Fibroblast of skin of abdomen (primary cell): ENCODE measurements at places on chromosomes 3 and 15.

DNA sequence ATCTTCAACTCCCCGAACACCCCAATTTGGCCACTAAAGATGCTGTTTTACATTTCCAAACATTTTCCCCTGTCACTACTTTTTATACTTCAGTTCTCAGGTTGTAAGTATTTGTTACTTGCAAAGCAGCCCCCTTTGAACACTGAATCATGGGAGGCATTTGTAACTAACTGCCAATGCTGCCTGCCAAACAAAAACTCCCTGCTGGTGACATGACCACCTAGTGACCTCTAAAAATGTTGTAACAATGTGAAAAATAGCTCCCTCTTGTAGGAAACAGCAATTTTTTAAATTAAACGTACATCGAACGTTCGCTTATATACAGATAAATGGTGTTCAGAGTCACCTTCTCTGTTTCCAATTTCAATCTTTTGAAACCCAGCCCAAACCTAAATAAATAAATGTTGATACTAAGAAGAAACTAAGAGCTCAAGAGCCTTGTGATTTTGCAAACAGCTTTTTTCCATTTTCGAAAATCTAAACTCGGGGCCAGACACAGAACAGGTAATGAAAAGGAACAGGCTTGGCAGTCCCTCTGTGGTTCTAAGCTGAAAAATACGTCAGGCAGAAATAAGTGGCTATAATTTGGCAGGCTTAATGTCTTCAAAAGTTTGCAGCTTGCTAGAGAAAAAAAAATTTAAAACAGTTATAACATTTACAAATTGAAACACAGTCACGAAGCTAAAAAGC lies 268.6 kb upstream of the WNT5A start:
- no peak for DNase-seq

DNA sequence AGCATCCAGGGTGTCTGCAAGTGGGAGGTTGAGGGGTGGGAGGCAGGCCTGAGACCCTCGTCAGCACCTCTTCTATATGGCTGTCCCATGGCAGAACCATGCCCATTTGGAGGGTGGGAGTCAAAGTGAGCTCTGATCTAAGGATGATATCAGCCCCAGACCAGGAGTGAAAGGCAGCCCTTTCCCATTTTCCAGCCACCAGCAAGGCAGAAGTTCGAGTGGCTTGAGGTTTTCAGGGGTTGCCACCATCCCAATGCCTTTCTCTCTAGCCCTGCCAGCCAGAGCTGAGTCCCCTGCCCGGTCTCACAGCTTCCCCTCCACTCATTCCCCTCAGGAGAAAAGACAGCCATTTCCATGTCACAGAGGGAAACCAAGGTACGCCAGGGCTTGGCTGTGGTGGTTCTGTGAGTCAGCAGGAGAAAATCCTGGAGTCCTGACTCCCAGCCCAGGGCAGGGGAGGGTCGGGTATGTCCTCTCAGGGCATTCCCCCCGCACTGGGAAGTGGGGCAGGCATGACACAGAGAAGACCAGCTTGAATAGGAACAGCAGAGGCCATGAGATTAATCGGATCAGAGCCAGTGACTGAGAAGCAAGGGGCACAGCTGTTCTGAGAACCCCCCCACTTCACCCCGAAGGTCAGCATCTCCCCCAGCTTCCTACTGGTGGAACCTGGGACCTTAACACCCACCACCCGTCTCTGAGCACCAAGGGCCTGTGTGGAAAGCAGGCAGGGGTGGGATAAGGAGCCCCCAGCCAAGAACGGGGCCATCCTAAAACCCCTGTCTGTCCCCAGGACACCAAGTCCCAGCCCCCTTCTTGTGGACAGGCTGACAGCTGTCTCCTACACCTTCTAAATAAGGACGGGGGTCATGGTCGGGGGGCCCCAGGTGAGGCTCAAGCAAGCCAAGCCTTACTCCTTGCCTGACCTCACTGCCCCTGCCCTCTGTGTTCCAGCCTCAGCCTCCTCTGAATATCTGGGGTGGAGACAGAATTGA lies 965 bp upstream of the SLC38A3 start:
- DNase-seq, result no peak

GRCh38 chr3:194682694-194683310 lies 2.9 kb upstream of the FAM43A start:
- DNase-seq, result peak; percentile 81

- no peak for DNase-seq
Measured at GRCh38 chr3:16126634-16127033, 47.8 kb upstream of the GALNT15 start.

GRCh38 chr3:193210618-193211017 lies 30.4 kb upstream of the PLAAT1 start:
- no peak for DNase-seq

DNA sequence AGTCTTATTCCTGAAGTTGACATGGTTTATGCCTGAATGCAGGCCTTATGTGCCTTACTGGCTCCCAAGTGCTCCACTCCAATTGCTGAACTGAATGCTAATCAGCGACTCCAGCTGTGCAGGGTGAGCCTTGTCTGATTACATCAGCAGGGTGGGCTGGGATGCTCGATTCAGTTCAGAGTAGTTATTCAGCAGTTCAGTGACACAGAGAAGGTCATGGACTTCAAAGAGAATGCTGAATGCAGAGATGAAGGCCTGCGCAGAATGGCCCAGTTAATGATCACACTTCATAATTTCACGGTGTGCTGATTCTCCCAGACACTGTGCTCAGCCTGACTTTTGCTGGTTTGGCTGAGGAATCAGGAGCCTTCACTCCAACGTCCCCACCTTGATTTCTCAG lies 63.6 kb downstream of the CLDN1 start:
- DNase-seq, result no peak

DNA sequence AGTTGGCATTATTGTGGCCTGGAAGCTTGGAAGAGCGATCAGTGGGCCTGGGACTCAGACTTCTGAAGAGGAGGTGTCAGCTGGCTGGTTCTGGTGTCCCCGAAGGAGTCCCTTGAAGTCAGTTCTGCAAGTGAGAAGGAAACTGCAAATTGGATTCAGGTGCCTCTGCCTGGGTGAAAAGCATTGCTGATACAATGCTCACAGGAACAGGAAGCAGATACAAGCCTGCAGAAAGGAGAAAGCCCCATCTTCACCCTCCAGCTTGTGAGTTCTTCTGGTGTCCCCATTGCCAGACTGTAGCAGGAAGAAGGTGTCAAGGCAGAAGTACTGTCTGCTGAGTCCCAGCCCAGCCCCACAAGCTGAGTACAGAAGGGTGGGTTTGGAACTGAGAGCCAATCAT lies 271.3 kb downstream of the PLOD2 start:
- no peak for DNase-seq

DNA sequence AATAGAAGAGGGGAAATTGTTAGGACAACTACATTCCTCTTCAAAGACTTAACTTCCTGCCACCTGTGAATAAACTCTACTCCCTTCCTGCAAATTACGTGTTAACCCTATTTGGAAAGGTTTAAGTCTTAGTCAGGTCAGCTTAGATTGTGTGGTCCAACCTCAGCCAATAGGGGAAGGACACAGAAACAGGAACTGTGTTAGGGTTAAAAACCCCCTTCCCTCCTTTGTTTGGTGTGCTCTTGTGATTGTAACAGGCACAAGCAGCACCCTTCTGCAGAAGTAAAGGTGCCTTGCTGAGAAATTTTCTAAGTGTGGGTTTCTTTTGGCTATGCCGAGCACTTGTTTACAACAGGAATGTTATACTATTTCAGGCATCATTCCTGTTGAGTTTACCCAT lies 45.0 kb upstream of the FSTL1 start:
- no peak for DNase-seq

DNA sequence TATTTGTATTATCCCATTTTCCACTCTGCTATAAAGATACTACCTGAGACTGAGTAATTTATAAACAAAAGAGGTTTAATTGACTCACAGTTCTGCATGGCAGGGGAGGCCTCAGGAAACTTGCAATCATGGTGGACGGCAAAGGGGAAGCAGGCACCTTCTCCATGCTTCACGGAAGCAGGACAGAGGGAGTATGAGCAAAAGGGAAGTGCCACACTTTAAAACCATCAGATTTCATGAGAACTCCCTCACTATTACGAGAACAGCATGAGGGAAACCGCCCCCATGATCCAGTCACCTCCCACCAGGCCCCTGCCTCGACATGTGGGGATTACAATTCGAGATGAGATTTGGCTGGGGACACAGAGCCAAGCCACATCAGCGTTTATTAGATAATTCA lies 172.8 kb downstream of the NR2F2 start:
- no peak for DNase-seq

DNA sequence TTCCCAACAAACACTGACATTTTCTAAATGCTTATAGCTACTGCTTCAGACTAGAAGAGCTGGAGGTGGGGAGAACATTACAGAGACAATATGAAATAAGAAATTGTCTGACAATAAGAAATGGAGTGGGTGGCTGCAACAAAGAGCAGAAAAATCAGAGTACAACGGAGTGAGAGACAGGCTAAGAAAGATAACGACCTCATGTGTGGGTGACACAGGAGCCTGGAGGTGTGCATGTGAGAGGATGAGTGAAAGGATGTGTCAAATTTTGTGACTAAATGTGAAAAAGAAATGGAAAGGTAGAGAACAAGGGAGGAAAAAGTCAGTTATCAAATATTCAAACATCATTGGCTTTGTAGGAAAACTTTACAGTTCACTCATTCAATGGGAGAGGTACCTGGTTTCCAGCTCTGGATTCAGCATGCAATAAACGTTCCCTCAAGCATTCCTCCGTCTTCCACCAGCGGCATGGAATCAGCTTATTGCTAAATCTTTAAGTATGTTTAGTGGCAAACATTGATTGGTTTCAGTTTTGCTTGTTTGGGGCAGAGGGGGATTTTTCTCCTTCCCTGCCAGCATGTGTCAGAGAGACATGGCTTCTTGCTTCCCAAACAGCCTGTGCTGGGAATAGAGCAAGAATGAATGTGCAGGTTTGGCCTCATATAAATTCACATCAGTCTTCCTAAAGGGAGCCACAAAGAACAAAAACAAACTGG lies 103.8 kb upstream of the CHRM5 start:
- DNase-seq, result no peak

GRCh38 chr3:139519998-139520737 lies 19.4 kb downstream of the RBP1 start:
- peak; percentile 41 for DNase-seq

- DNase-seq, result no peak
Measured at GRCh38 chr15:51129535-51130188, 35.0 kb upstream of the TNFAIP8L3 start.

GRCh38 chr15:74799255-74799855 lies 13.3 kb upstream of the LMAN1L start:
- no peak for DNase-seq

GRCh38 chr15:89492934-89493631 lies 3.3 kb downstream of the RHCG start:
- DNase-seq, result no peak

GRCh38 chr3:66355394-66355793 lies 134.6 kb downstream of the SLC25A26 start:
- DNase-seq, result no peak

- DNase-seq, result peak; percentile 79
Measured at GRCh38 chr3:56133423-56133822, 334.8 kb downstream of the ERC2 start.

GRCh38 chr15:91498749-91499062 lies 354.8 kb upstream of the SLCO3A1 start:
- DNase-seq, result no peak

- peak; percentile 89 for DNase-seq
Measured at GRCh38 chr3:12194209-12194608, 35.5 kb upstream of the TIMP4 start.

- peak; percentile 27 for DNase-seq
Measured at GRCh38 chr15:65377976-65378366, at the start of gene IGDCC3. TSS of gene IGDCC3 (minus strand) at chr15:65378002. CDS start at chr15:65377788, 214 bp downstream.

DNA sequence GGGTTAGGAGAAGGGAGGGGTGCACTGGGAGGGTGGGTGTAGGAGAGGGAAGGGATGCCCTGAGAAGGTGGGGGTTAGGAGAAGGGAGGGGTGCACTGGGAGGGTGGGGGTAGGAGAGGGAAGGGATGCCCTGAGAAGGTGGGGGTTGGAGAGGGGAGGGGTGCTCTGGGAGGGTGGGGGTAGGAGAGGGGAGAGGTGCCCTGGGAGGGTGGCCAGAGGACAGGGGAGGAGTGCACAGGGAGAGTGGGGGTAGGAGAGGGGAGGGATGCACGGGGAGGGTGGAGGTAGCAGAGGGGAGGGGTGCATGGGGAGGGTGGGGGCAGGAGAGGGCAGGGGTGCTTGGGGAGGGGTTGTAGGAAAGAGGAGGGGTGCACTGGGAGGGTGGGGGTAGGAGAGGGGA lies 3.2 kb downstream of the TM4SF19 start:
- DNase-seq, result no peak

DNA sequence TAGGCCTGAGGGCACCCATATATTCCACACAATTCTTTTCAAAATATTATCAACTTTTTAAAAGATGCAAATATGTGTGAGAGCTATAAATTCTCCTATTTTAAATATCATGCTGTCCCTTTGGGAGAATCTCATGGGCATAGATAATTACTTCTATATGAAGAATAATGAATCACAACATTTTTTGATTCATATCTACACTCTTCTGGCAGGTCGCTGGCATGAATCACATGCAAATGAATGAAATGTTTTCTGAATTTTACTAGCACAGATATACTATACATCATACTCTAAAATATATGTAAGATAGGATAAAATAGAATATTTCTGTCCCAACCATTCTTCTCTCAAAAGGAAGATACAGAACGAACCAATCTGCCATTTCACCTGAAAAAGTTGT lies 277.7 kb upstream of the KCNH8 start:
- DNase-seq, result no peak
